ENCODE measurements at places on chromosomes 5 and 9. TPM values are rescaled to one million over a fixed set of nuclear protein-coding genes. Genes with fewer than 3 reads are reported as not detected.
A peak's percentile ranks its signal among the peaks of the same experiment; 100 is the strongest.

GRCh38 chr9:132546148-132547051 lies 36.0 kb upstream of the BARHL1 start:
- no peak overlapping the region for H3K27ac ChIP-seq
- H3K27me3 ChIP-seq, result no peaks in the 10 kb centered on the region
- no peak for DNase-seq
- H3K36me3 ChIP-seq, result no peaks in the 10 kb centered on the region
- no peaks in the 10 kb centered on the region for H3K4me1 ChIP-seq

The MYO10 gene
- 27.3 TPM for total RNA-seq

DNA sequence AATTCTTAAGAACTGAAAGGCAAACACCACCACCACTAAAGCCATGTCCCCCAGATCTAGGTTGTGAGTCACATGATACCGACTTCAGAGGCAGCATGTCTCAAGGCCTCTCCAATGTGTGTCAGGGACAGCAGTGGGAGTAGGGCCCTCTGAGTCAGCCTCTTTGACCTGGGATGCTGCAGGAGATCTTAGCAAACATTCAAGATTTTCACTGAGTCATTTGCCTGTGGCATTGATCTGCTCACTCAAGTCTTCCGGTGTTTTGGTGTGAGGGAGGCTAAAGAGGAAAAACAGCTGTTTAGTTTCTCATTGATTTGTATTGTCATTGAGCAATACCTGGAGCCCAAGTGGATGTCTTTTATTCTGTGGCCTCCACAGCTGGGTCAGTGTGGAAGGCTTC lies 36.1 kb downstream of the TMC1 start:
- no peaks in the 10 kb centered on the region for H3K27me3 ChIP-seq
- peaks cover 3% of the 10 kb centered on the region for H3K4me1 ChIP-seq
- H3K4me3 ChIP-seq, result no peak overlapping the region
- DNase-seq, result no peak
- H3K27ac ChIP-seq, result peak overlapping the region; percentile 56
- no peaks in the 10 kb centered on the region for H3K36me3 ChIP-seq

The ADAMTS2 gene
- 10.3 TPM for total RNA-seq

DNA sequence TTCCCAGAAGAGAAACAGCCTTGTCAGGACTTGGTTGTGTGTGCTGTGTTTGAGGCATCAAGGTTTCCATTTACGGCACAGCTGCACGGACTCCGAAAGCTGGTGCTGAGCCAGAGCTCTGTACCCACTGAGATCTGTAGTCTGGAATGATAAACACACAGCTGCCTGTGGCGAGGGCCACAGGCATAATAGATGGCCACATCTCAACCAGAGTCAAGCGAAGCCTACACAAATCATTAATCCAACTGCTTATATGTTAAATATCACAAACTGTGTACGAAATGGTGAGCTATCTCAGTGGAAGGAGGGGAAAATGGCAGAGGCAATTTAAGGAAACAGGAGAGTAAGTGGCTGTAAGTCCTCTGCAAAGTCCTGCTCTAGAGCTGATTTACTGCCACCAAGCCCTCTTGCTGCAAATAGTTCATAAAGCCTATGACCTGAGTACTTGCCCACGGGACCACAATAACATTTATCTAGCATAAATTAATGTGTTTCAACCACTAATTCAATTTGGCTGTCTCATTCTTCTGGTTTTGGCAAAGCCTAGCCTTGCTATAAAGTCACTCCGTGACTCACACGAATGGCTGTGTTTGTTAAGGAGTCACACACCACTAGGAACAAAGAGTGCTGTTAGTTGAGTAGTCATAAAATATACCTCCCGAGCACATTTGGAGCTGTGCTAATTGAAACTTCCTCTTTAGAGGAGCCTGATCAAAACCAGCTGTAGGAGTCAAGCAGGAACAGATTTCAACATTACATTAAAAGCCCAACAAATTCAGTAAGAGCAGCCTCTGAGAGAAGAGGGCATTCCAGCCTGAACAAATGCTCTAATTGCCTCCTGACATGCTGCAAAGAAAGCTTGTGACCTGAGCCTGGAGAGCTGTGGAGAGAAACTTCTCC lies 738.6 kb upstream of the ZNF608 start:
- peak overlapping the region; percentile 12 for H3K4me3 ChIP-seq
- no peak for DNase-seq
- H3K27ac ChIP-seq, result peak overlapping the region; percentile 91
- H3K4me1 ChIP-seq, result peaks cover 19% of the 10 kb centered on the region
- no peaks in the 10 kb centered on the region for H3K27me3 ChIP-seq

- no peaks in the 10 kb centered on the region for H3K36me3 ChIP-seq
- no peaks in the 10 kb centered on the region for H3K4me1 ChIP-seq
- no peaks in the 10 kb centered on the region for H3K27me3 ChIP-seq
- H3K4me3 ChIP-seq, result no peak overlapping the region
- no peak overlapping the region for H3K27ac ChIP-seq
Measured at GRCh38 chr9:78994471-78994870, 577.3 kb upstream of the TLE4 start.

DNA sequence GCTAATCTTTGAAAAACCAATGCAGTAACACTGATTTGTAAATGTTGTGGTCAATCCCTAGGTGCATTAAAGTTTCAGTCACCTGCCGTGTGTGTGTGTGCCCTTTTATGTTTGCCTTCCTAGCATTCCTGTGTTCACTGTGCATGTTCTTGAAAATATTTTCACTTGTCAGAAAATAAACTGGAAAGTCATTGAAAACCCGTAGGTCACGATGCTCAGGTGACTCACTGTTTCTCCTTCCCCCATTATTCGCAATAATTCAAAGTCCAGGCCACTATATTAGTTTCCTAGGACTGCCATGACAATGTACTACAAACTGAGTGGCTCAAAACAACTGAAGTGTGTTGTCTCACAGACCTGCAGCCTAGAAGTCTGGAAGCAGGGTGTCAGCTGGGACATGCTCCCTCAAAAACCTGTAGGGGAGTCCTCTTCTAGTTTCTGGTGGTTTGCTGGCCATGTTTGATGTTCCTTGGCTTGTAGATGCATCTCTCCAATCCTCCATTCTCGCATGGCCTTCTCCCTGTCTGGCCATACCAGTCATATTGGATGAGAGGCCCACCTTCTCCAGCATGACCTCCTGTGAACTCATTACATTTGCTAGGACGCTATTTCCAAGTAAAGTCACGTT lies 29.3 kb downstream of the MARVELD2 start:
- no peaks in the 10 kb centered on the region for H3K4me1 ChIP-seq
- no peak for DNase-seq
- no peaks in the 10 kb centered on the region for H3K27me3 ChIP-seq
- no peak overlapping the region for H3K4me3 ChIP-seq
- H3K27ac ChIP-seq, result no peak overlapping the region

DNA sequence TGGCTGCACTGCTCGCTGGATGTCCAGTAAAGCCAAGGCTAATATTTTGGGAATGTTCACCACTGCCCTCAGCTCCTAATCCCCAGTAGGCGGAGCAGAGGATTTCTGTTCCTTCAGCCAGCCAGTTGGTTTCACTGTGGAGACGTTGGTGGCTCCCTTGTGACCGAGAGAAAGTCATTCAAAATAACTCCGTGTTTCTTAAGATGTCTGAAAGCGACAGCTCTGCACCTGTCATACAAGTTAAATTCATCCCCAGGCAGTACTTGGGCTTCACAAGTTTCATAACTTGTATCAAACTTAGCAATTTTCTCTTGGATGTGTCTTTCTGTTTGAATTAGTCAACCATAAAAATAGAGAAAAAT lies 382 bp upstream of the CDKN2B start:
- peaks cover 12% of the 10 kb centered on the region for H3K4me1 ChIP-seq
- no peaks in the 10 kb centered on the region for H3K27me3 ChIP-seq
- DNase-seq, result no peak

The PCDHGB1 gene
- 1.9 TPM for total RNA-seq

GRCh38 chr9:97220894-97221477 lies 86.5 kb upstream of the CCDC180 start:
- DNase-seq, result no peak
- peaks cover 24% of the 10 kb centered on the region for H3K27me3 ChIP-seq
- no peak overlapping the region for H3K27ac ChIP-seq

DNA sequence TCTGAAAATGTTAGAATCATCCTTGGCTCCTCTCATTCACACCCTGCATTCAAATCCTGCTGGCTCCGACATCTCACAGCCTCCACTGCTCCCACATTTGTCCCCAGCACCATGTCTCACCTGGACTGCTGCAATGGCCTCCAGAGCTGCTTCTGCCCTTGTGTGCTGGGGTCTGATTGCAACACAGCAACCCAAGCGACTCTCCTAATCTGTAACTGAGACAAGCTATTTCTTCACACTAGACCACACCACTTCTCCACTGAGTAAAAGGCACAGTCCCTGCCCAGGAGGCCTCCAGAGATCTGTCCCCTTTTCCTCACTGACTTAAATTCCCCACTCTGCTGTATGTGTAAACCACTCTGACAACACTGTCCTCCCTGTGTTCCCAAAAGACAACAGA lies 151.1 kb upstream of the TAS2R1 start:
- no peaks in the 10 kb centered on the region for H3K4me1 ChIP-seq
- no peak overlapping the region for H3K4me3 ChIP-seq
- H3K27me3 ChIP-seq, result no peaks in the 10 kb centered on the region
- no peaks in the 10 kb centered on the region for H3K36me3 ChIP-seq

GRCh38 chr9:136669791-136670464 lies 7.2 kb downstream of the EGFL7 start:
- DNase-seq, result no peak
- peaks cover 63% of the 10 kb centered on the region for H3K27me3 ChIP-seq
- H3K4me1 ChIP-seq, result peaks cover 7% of the 10 kb centered on the region
- peak overlapping the region; percentile 30 for H3K27ac ChIP-seq
- peak overlapping the region; percentile 65 for H3K4me3 ChIP-seq
- no peaks in the 10 kb centered on the region for H3K36me3 ChIP-seq

The SNCB gene
- total RNA-seq, result not detected

The MYORG gene
- total RNA-seq, result 5.3 TPM

DNA sequence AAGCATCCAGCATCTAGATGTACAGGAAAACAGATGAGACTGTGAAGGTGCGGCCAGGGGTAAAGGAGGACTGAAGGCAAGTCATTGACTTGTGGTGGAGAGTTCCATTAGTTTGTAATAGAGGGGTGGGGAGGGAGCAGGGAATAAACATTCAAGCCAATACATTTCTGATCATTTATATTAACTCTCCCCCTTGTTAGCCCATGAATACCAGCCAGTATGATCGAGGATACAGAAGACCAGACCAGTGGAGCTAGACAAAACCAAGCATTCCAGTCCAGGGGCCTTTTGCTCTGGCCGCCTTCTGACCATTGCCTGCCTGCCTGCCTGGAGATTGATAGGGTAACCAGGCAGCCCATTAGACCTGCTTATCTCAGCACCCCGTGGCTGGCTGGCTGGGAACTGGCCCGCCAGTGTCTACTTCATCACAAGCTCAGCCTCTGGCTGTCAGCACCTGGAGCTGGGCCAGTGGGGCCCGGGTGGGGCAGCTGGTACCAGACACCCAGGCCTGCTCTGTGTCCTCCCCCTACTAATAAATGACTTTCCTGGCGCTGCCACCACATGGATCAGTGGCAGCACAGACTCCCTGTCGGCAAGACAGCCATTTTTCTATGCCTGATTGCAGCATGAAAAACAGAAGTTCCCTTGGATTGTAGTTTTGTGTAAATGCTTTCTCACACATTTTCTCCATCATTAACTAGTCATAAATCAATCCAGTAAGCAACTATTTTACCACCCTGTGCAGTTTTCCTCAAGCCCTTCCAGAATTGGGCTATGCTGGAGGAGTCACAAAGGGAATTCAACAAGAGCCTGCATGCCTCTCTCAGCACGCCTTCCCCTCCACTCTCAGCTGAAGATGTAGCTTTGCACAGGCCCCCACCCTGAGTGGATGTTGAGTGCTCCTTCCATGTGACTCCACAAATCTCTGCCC lies 181.3 kb downstream of the SNCAIP start:
- H3K4me3 ChIP-seq, result no peak overlapping the region
- DNase-seq, result no peak
- peaks cover 3% of the 10 kb centered on the region for H3K4me1 ChIP-seq

The NR3C1 gene
- 51.1 TPM for total RNA-seq

The LCN1 gene
- total RNA-seq, result not detected

DNA sequence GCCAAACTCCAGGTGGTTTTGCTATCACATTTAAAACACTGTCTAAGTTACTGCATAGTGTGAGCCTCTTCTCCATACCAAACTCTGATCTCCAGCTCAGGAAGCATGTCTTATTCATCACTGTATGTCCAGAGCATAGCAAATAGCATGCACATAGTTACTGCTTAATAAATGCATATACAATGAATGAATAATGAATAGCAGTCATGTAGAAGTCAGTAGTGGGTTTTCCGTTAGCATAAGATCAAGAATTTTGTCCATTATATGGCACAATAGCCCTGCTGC lies 329.4 kb downstream of the ARRDC3 start:
- H3K4me1 ChIP-seq, result peaks cover 8% of the 10 kb centered on the region
- no peaks in the 10 kb centered on the region for H3K36me3 ChIP-seq
- H3K27ac ChIP-seq, result no peak overlapping the region
- no peak for DNase-seq

DNA sequence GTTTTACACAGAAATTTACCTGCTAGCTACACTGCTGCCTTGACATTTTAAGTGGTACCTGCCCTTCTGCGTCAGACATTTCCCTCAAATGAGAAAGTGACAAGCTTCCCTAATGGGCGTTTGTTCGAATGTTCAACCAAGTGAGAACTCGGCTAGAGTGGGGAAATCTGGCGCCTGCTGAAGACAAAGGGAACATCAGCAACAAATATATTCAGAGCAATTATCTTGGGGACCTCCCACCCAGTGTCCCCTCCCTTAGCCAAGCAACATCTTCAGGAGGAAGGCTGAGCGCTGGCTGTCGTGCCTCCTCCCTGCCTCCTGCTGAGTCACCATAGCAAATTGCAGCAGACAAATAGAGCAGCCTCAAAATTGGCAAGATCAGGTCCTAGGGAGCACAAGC lies 57.1 kb downstream of the MFAP3 start:
- no peaks in the 10 kb centered on the region for H3K4me1 ChIP-seq
- no peak for DNase-seq
- H3K27me3 ChIP-seq, result no peaks in the 10 kb centered on the region
- no peak overlapping the region for H3K27ac ChIP-seq
- no peaks in the 10 kb centered on the region for H3K36me3 ChIP-seq

- peaks cover 12% of the 10 kb centered on the region for H3K4me1 ChIP-seq
- no peak overlapping the region for H3K27ac ChIP-seq
- H3K27me3 ChIP-seq, result peaks cover 75% of the 10 kb centered on the region
- no peak overlapping the region for H3K4me3 ChIP-seq
Measured at GRCh38 chr5:139758510-139759075, 37.0 kb upstream of the PSD2 start.

DNA sequence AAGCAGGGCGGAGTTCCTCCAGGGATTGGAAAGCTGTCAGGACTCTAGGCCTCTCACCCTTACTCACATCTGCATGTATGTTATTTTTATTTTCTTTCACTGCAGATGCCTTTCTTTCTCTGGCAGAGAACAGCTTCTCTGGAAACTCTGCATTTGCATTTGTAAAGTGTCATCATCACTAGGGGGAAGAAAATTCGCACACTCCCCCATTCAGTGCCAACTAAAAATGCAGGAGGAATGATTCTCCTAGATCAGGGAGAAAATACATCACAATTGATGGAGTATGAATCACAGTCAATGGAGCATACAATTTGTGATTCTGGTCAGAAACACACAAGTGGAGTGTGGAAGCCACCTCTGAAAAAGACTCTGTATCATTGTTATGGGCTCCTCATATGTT lies 351.4 kb upstream of the FTMT start:
- no peak for DNase-seq
- no peak overlapping the region for H3K4me3 ChIP-seq
- no peaks in the 10 kb centered on the region for H3K36me3 ChIP-seq
- H3K27me3 ChIP-seq, result no peaks in the 10 kb centered on the region

All from esophagus squamous epithelium (tissue), 5 donors.